AG09309 (cell line): ENCODE measurements at places on chromosomes 1 and 21.
A peak's percentile ranks its signal among the peaks of the same experiment; 100 is the strongest.

DNA sequence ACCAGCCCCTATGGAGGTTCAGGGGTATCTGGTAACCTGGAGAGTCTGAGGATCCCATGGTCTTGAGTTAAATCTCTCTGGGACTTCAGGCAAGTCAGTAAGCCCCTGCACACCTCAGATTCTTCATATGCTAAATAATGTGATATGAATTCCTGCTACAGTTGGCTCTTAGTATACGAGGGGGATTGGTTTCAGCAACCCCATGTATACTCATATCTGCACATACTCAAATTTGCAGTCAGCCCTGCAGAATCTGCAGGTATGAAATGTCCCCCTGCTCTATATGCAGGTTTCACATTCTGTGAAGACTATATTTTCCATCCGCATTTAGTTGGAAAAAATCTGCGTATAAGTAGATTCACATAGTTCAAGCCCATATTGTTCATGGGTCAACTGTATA, 136.6 kb downstream of the TOMM20 start:
- DNase-seq: no peak

GRCh38 chr21:36613059-36613458, 85.9 kb upstream of the SIM2 start:
- no peak for DNase-seq

GRCh38 chr1:51009381-51009780, 39.3 kb downstream of the CDKN2C start:
- no peak for DNase-seq

DNA sequence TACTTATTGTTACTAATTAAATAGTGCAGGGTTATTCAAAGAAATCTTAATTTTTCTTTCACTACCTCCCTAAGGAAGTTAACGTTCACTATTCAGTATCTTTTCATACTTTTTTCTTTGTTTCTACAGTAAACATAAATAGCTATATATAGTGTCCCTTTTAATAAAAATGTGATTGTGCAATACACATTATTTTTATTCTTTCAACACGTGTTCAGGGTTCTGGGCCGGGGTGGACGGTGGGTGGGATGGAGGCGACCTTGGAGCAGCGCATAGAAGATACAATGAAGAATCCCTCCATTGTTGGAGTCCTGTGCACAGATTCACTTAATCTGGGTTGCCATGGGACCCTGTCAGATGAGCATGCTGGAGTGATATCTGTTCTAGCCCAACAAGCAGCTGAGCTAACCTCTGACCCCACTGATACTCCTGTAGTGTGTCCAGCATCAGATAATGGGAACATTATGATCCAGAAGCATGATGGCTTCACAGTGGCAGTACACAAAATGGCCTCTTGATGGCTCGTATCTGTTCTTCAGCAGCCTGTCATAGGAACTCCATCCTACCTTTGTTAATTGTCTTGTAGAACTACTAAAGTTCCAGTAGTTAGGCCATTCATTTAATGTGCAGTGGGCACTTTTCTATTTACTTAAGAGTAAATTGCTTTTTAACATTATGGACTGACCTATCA, 155.9 kb upstream of the L1TD1 start:
- no peak for DNase-seq

- peak; percentile 91 for DNase-seq
Observed at GRCh38 chr1:172997941-172998361, 52.8 kb downstream of the TNFSF18 start.

DNA sequence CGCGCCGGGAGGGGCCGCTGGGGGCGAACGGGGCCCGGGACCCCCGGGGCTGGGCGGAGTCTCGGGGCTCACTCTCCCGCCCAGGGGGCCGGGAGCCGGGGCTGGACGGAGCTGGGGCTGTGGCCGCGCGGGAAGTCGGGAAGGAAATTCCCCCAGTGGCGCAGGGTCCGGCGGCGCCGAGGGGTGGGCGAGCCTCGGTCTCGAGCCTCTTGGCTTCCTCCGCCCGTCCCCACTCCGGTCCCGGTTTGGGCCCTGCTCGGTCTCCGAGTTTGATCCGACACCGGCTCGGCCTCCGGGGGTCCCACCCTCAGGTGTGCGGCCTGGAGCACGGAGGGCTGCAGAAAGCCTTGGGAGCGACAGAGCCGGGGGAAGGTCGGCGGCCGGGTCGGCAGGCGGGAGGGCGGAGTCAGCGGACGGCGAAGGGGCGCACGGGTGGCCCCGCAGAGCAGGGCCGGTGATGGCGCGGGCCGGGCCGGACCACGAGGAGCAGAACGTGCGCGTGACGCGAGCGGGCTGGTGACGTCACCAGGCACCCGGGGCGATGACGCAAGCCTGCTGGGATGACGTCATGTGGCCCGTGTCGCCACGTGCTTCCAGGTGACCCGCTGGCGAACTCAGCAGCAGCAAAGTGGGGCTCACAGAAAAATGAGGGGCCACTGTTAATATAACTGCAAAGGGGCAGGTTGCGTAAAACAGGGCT, 610 bp upstream of the HES4 start:
- peak; percentile 29 for DNase-seq

DNA sequence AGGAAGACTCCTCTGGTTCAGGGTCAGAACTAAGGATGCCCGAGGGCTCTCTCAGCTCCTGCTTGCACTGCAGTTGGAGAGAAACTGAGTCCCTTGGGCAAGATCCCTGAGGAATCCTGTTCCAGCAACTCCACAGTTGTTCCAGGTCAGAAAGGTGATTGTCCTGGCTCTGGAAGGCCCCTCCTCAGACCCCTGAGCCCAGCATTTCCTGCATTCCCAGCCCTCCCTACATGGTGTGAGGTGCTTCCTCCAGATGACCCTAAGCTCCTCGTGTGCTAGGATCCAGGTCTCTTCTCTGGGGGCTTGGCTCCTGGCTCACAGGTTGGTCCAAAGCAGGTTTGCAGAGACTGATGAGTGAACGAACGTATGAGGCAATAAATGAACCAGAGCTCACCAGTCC, 11.5 kb downstream of the LDLRAD1 start:
- no peak for DNase-seq

GRCh38 chr1:160428655-160429054, 28.3 kb downstream of the VANGL2 start:
- DNase-seq: no peak

GRCh38 chr1:77143529-77144121, 75.6 kb downstream of the PIGK start:
- no peak for DNase-seq

DNA sequence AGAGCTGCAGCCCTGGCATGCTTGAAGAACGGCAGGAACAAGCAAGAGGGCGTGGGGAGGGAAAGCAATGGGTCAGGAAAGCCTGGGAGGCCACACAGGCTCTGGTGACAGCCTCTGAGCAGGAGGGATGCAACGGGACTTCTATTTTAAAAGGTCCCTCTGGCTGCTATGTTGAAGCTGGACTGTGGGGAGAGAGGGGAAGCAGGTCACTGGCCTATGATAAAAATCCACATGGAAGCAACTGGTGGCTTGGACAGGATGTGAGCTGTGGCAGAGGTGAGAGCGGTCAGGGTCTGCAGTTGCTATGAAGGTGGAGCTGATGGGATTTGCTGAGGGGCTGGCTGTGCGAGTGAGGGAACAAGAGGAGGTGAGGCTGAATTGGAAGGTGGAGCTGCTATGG, 11.2 kb downstream of the PADI1 start:
- no peak for DNase-seq

DNA sequence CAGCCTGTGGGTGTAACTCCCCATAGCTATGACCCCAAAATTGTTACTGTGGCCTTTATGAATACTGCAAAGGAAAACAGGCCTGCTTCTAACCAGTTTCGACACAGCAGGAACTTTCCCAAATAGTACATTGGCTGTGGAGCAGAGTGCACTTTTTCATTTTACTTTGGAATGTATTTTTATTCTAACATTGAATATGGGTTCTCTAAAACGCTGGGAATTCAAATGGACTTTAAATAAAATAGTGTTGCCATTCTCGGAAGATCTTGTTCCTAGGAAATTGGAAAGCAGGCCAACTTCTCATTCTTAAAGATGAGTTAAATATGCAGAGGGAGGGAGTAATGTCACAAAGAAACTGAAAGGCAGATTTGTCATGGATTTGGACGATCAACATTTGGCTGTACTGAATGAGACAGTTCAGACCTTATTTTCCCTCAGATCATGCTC, 39.6 kb upstream of the ARHGAP29 start:
- no peak for DNase-seq

- DNase-seq: no peak
Observed at GRCh38 chr1:147541672-147542568, 619 bp downstream of the BCL9 start.

DNA sequence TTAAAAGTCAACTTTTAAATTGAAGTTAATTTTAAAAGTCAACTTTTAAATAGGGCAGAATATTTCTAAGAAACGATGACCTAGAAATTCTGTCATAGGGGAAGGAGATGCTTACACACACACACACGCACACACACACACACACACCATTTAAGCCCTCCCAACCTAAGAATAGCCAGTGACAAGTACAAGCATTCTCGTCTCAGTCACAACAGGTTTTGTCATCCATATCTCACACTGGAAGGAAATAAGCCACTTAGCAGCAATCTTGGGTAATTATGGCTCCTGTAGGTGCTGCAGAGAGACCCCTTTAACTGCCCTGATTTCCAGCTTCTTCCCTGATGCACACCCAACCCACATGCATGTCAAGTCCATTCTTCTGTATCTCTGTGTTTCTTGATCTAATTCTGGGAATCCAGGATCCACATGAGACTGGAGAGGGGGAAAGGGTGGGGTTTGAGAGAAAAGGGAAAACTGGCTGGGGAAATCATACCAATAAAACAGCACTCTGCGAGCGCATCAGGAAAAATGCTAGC, 338.1 kb downstream of the PAPPA2 start:
- DNase-seq: no peak

- no peak for DNase-seq
Observed at GRCh38 chr1:19547814-19548213, 62.5 kb upstream of the CAPZB start.

DNA sequence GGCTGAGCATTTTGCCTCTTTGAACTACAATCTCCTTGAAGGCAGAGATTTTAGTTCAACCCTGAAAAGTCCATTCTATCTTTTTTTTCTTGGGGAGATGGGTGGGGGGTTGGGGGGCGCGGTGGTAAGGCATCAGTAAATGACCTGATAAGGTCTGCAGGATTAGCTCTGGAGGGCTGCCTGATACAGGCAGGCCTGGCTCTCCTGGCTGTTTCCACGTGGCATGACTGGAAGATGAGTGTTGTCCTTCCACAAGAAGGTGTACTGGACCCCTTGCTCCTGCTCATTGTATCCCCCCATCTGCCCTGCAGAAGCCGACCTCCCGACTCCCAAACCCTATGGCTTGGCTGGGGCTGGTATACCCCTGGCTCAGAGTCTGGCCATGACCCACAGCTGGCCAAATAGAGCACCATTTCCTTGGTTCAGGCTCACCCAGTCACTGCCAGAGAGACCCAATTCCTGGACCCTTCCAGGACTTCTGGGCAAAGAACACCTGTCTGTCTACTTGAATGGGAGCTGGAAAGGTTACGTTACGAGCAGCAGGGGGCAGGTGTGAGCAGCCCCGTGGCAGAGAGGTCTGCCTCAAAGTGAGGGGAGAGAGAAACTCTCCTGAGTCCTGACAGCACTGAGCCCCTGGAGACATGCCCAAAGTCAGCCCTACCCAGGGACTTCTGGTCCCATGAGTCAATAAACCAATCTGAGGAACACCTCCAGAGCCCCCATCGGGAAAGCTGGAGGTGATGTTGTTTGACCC, 17.0 kb downstream of the DHRS3 start:
- DNase-seq: no peak

DNA sequence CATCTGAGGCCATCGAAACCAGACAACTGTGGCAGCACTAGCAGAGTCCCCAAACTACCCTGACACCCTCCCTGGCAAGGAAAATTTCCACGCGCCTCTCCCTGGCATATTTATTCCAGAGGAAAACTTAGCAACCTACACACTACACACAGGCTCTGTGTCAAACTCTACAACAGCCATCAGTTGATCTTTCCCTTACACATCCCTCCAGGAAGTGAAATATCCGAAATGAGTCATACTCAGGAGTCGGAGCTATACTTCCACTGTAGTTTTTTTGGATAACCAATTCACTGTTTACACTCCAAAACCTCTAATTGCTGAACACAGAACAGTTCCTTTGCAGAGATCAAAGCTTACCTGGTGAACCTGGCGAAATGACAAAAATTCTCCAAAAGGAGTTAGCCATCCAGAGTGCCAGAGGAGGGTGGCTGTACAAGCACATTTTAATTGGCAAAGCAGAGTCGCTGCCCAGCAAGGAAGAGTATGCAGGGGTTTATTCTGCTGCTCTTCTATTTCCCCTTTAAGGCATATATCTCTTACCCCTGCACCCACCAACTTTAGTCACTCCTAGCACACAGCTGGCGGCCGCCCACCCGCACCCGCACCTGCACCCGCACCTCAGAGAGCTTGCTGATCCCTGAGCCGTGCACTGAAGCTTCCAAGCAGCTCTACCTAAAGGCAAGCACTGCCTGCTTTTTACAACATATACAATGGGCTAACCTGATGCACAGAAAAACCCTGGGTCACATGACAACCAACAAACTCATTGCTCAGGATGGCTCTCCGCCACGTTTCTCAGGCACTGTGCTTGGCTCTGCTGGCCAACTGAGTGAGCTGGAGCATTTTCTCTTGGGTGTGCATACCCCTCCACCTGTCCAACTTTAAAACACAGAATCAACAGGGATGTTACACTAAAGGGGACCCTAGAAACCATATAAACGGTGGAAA, 54.9 kb downstream of the CAPZB start:
- DNase-seq: no peak

- DNase-seq: peak; percentile 7
Observed at GRCh38 chr1:81582467-81582986, 218.2 kb upstream of the ADGRL2 start.

DNA sequence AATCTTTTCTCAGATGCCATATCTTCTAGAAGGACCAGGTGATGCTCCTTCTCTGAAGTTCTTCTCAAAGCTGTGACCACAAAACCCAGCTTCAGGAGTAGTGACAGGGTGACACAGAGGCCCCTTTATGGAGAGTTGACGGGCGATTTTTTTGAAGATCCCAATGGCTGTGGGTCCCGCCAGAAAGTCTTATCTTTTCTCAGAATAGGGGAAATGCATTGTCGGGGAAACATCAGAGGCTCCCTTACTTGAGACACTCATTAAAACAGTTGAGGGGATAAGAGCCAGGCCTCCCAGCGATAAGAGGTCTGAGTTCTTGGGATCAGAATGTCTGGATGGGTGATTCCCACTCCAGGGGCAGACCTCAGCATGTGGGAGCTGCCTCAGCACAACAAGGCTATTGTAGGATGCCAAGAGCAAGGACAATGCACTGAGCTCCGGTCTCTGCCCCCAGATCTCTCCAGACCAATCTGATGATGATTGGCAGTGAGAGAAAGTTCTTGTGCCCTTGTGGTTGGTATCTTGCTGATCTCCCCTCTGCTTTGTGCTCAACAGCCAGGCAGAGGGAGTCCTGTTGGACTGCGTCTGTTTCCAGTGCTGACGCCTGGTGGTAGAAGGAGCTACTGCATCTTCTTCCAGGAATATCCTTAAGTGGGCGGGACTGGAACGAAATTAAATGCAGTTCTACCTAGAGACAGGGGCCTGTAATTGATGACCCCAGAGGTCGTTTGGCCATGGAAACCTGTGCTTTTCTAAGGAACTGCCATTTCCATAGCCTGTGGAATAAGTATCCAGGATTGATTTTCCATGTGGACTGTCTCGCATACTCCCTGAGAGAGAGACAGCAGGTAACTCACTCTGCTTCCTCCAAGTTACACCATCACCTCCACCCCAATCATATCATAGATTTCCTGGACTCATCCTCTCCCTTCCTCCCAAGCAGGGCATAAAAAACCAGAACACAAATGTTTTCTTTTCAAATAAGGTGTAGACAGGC, 6.8 kb upstream of the ACKR1 start:
- peak; percentile 47 for DNase-seq
